SW480 (cell line): ENCODE measurements at places on chromosomes 13 and 19.
A peak's percentile ranks its signal among the peaks of the same experiment; 100 is the strongest.

DNA sequence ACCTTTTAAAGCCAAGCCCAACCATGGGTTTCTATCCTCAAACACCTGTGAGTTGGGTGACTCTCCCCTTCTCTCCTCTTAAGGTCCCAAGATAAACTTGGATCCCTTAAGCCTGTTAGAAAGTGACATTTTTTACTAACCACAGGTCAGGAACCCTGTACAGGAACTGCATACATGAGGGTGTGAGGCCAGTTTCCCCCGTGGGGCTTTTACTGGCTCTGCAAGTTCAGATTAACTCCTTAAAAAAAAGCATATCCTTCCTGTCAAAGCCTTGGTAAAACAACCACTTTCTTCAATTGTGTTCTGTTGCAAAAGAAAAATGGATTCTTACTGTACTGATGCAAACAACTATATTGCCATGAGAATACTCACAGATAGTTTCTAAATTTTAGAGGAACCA lies 2638.7 kb upstream of the PCDH20 start:
- no peak for DNase-seq

- DNase-seq = no peak
Observed at GRCh38 chr13:26343816-26344215, 89.9 kb downstream of the CDK8 start.

DNA sequence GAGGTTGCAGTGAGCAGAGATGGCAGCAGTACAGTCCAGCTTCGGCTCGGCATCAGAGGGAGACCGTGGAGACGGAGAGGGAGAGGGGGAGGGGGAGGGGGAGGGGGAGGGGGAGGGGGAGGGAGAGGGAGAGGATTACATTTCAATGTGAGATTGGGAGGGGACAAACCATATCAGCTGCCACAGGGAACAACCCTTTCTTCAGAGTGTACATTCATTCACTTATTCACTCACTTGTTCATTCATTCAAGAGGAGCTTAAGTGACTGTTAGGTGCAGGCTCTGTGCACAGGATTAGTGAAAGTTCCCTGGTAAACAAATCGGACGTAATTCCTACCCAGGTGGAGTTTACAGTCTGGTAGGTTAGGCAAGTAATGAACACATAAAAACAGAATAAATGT lies 65.6 kb upstream of the MEDAG start:
- DNase-seq = no peak

DNA sequence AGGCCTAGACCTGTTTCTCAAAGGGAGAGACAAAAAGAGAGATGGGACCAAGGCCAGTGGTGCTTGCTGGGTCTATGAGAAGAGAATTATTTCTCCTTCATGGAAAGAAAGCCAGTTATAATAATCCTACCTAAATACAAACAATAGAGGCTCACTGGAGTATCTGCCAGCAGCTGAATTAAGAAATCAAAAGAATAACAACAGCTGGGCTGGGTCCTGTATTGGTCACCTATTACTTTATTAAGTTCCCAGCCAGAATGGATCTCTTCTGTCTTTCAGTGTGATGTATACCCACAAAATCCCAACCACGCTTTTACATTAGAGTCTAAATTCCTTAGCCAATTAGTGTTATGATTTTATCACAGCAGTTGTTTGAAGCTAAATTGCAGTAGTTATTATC lies 297.8 kb upstream of the DACH1 start:
- DNase-seq = no peak

DNA sequence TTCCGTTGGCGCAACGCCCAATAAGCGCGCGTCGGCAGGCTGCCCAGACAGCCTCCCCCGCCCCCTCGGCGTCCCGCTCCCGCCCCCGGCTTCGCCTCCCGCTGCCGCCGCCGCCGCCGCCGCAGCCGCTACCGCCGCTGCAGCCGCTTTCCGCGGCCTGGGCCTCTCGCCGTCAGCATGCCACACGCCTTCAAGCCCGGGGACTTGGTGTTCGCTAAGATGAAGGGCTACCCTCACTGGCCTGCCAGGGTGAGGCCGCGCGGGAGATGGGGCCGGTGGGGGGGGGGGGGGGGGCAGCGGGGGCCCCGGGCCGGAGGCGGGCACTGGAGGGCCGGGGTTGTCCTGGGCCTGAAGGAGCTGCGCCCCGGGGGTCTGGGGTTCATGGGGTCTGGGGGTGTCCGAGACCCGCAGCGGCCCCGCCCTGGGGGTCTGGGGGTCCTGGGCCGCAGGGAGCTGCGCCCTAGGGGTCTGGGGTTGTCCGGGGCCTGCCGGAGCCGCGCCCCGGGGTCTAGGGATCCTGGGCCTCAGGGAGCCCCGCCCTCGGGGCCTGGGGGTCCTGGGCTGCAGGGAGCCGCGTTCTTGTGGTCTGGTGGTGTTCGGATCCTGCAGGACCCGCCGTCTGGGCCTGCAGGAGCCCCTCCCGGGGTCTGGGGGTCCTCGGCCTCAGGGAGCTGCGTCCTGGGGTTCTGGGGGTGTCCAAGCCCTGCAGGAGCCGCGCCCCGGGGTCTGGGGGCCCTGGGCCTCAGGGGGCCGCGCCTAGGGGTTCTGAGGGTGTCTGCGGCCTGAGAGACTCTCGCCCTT lies at the start of gene HDGFL2:
TSS of gene HDGFL2 (plus strand) at position 124 of the 801 bp plus-strand sequence. CDS start at position 178, 54 bp downstream.
- no peak for DNase-seq

DNA sequence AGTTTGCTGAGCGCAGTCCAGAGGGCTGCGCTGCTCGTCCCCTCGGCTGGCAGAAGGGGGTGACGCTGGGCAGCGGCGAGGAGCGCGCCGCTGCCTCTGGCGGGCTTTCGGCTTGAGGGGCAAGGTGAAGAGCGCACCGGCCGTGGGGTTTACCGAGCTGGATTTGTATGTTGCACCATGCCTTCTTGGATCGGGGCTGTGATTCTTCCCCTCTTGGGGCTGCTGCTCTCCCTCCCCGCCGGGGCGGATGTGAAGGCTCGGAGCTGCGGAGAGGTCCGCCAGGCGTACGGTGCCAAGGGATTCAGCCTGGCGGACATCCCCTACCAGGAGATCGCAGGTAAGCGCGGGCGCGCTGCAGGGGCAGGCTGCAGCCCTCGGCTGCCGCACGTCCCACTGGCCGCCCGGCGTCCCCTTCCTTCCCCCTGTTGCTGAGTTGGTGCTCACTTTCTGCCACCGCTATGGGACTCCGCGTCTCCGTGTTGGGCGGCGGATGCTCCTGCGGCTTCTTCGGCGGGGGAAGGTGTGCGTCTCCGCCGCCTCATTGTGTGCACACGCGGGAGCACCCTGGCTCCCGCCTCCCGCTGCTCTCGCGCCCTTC lies 772 bp downstream of the GPC6 start:
- no peak for DNase-seq

- no peak for DNase-seq
Observed at GRCh38 chr19:18273561-18274218, 562 bp downstream of the IQCN start.

GRCh38 chr13:110116072-110116487 lies 190.9 kb downstream of the COL4A1 start:
- no peak for DNase-seq

DNA sequence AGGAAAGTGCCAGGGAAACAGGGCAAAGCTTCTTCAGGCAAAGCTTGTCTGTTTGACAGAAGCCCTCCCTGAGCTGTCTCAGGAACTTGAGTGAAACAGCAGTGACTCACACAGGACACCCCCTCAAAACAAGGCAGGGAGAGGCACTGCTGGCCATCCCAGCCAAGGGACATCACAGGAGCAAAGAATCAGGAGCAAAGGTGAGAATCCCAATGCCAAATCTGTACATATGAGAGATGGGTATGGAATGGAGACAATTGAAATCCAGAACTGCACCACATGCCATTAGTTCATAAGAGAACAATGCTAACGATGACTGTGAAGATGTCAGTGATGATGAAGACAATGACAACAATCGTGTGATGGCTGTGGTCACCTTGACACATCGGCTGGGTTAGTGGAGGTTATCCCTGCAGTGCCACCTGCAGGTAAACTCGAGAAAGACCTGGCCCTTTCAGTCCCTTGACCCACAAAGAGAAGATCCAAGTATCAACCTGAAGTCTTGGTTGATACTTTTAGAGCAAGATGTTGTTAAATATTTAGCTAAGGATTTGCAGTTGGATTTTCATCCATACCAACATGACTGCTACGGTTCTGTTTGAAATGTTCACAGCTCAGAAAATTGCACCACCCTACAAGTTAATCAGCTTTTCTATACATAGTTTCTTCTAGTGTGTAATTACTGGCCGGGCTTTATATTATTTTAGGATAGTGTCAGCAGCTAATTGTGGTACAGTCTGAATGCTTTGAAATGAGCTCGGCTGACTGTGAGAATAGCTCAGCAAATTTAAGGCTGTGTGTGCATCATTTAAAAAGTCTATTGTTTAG lies 42.0 kb upstream of the IPO5 start:
- DNase-seq = peak; percentile 48

DNA sequence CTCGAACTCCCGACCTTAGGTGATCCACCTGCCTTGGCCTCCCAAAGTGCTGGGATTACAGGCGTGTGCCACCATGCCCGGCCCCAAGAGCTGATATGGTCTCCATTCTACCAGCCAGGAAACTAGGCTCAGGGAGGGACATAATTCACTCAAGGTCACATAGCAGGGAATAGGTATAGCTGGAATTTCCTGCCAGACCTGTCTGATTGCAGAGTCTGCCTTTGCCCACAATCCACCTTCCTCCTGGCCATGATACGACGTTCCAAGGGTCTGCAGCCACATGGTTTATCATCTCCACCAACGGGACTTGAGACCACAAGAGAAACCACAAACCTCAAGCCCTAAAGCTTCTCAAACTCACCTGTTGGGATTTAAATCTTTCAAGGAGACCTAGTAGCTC lies 32.0 kb downstream of the ZNRF4 start:
- no peak for DNase-seq

DNA sequence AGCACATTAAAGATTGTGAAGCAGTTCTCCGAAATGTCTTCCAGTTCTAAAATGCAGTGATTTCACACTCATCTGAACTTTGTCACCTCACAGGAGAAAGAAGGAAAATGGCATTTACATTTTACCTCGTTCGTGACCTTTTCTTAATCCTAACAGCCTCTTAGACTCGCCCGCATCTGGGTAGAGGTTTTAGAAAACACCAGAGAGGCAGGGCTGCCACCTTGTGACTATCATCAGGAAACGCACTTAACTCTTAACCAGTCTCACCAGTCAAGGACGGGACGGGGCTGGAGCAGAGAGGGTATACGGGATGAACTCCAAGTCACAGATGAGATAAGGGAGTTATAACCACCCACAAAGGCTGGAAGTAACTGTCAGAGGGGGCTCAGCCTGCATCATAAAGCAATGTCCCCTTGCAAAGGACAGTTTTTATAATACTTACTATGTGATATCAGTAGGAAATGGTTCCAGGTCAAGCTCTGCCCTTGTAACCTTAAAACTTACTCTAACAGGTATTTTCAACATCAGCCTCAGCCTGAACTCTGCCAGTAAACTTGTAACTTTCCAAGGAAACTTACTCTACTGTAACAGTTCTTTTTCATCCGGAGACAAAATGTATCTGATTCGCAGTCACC lies 8.6 kb upstream of the CEACAM6 start:
- peak; percentile 77 for DNase-seq

GRCh38 chr13:23752111-23753001 lies 136.8 kb downstream of the MIPEP start:
- no peak for DNase-seq

DNA sequence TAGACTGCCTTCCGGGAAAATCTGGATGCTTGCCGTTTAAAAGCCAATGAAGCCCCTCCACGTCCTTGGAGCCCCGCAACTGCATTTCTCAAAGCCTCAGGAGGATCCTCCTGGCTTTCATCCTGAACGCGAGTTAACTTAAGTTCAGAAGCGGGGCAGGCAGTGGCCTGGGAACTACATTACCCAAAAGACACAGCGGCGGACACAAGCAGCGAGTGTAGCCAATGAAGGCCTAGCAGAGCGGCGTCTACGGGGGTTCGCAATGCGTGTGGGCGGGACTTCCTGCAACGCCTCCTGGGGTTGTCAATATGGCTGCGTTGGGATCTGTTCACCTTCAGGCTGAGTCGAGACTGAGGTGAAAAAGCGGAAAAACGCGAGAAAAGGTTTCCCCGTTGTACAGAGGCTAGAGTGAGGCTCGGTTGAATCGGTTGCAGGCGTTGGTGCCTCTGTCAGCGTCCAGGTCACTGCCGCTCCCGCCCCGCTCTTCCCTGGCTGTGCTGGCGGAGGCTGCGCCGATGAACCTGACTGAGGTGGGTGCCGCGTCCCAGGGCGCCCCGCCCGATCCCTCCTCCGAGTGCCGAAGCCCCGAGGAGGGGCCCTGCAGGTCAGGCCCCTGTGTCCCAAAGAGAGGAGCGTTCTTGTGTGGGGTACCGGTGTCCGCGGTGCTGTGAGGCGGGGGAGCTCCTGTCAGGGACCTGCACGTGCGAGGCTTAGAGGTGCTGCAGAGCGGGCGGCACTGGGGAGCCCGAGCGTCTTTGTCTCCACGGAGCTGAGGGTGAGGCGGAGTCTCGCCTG lies at the start of gene ZNF17:
TSS of gene ZNF17 (plus strand) at position 285 of the 795 bp plus-strand sequence. CDS start 2,455 bp downstream, outside the sequence.
- DNase-seq = peak; percentile 96

DNA sequence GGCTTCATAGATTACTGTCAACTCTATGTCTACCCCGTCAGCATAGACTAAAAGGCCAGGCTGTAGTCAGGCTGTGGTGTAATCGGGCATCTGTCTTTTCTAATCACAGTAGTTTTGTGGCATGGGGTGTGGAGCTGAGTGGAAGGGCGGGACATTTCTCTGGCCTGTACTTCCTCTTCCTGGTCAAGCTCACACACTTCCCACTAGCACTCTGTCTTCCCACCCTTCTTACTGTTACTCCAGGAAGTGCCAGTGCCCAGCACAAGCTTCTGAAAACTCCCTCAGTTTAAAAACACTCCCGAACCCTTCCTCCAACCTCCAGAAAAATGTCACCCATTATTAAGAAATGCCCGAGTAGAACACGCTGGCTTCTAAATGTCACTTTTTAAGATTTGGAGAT lies 229.8 kb downstream of the KLF5 start:
- no peak for DNase-seq

DNA sequence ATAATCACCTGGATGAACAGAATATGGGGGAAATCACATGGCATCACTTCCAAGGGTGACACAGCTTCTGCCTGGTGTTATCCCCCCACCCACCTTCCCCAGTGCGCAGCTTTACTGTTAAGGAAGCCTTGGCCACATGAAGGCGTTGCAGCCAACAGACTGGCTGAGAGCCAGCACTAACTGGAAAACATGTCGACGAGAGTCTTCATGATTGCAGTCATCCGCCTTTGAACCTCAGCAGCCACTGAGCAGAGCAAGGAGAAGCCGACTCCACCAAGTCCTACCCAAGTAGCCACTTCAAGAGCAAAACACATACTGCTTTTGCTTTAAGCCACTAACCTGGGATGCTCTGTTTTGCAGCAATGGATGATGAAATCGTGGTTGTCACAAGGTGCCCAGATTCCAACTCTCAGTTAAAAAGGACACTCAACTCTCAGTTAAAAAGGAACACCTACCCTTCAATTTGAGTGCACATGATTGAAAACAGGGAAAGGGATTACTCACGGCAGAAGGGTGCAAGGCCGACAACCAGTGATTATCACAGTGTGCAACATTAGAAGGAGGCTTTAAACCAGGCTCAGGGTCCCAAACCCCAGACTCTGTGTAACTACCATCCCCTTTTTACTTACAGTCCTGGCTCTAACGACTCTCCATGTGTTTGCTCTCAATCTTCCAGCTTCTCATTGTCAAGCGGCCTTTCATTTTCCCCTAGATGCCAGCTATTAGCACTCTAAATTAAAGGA lies 149.1 kb downstream of the KLF12 start:
- no peak for DNase-seq
